ENCODE measurements at places on chromosomes 4 and X. TPM values are rescaled to one million over a fixed set of nuclear protein-coding genes. Genes with fewer than 3 reads are reported as not detected.

DNA sequence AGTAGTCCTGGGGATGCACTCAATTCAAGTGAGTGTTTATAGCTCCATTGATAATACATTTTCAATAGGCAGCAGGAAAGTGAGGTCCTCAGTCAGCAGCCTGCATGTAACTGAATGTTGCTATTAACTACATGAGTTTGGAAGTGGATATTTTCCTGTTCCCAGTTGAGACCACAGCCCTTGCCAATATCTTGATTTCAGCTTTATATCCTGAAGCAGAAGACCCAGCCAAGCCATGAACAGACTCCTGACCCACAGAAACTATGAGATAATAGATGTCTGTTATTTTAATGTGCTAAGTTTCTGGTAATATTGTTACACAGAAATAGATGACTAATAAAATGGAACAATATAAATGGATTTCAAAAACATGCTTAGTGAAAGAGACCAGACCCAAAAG lies 63.7 kb downstream of the VSIG4 start:
- no peak for DNase-seq

MSMO1 gene
- total RNA-seq: 62.6 TPM

DUSP21 gene
- not detected for total RNA-seq

DNA sequence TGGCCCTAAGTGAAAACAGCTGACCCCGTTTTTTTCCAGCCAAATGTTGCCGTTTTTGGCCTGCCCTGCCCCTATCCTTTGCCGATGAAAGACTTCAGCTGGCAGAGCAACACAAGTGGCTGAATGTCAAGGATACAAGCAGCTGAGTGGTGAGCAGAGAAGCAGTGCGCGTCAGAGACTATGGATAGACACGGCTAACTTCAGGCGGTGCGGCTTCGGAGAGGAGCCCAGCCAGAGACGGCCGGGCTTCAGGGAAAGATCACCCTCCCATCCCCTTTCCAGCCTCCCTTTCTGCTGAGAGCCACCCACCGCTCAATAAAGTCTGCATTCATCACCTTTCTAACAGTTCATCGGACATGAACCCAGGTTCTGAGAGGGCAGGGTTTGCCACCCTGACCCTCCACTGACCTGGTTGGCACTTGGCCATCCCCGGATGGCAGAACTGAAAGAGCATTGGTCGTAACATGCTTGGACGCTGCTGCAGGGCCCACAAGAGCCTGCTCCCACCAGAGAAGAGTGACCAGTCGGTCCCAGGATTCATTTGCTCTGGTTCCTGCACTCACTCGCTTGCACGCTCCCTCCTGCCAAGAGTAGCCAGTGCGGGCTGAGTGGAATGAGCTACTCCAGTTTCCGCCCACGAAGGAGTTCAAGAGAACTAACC lies 125.8 kb downstream of the PPEF1 start:
- DNase-seq: no peak

- no peak for DNase-seq
Observed at GRCh38 chr4:103449296-103450023, 251.3 kb upstream of the CENPE start.

DNA sequence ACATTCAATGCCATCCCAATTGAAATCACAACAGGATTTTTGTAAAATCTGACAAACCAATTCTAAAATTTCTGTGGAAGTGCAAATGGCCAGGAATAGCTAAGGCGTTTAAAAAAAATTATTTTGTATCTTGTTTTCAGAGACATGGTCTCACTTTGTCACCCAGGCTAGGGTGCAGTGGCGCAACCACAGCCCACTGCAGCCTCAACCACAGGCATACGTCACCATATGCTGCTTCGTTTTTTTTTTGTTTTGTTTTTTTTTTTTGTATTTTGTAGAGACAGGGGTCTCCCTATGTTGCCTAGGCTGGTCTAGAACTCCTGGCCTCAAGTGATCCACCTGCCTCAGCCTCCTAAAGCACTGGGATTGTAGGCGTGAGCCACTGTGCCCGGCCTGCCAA lies 24.5 kb downstream of the ZNF41 start:
- DNase-seq: no peak

GRCh38 chr4:174600391-174600790 lies 78.1 kb upstream of the HPGD start:
- DNase-seq: no peak

DNA sequence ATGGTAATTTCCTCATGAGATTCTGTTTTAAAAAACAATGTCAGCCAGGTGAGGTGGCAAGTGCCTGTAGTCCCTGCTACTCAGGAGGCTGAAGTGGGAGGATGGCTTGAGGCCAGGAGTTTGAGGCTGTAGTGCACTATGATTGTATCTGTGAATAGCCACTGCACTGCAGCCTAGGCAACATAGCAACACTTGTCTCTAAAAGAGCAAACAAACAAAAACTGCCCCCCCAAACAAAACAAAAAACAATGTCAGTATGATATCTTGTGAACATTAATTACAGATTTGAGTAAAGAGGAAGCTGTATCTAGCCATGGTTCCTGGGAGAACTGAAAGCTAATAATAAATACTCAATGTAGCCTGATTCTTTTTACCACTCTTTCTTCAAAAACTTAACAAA lies 6.8 kb upstream of the MSL3 start:
- DNase-seq: no peak

- DNase-seq: peak; percentile 29
Observed at GRCh38 chrX:39416547-39417260, 615.4 kb downstream of the MID1IP1 start.

DNA sequence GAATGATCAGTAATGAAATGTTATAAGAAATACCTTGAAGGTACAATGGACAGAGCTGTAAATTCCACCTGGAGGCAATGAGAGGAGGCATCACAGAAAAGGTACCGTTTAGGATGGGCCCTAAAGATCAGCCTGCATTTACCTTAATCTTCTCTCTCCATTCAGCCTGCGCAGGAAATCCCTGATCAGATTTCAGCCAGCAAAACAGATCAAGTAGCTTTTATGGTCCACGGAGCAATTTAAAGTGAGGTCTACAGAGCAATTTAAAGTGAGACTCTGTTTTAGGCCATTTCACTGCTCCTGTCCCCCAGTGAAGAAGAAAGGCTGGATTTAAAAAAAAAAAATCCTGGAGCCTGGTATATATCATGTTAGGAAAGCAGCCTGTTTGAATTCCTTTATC lies 195.1 kb upstream of the VCX start:
- no peak for DNase-seq

ZIC3 gene
- not detected for total RNA-seq

GRCh38 chr4:21768349-21769310 lies 179.9 kb downstream of the KCNIP4 start:
- no peak for DNase-seq

DNA sequence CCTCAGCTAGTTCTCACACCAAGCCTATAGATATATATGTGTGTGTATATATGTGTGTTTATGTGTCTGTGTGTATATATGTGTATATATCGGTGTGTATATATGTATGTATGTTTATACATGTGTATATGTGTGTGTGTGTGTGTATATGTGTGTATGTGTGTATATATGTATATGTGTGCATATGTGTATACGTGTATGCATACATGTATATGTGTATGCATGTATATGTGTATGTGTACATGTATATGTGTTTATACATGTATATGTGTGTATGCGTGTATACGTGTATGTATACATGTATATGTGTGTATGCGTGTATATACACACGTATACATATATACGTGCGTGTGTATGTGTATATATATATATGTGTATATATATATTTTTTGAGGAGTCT lies 18.3 kb downstream of the GTPBP6 start:
- no peak for DNase-seq

GAGE12H gene
- not detected for total RNA-seq

DNA sequence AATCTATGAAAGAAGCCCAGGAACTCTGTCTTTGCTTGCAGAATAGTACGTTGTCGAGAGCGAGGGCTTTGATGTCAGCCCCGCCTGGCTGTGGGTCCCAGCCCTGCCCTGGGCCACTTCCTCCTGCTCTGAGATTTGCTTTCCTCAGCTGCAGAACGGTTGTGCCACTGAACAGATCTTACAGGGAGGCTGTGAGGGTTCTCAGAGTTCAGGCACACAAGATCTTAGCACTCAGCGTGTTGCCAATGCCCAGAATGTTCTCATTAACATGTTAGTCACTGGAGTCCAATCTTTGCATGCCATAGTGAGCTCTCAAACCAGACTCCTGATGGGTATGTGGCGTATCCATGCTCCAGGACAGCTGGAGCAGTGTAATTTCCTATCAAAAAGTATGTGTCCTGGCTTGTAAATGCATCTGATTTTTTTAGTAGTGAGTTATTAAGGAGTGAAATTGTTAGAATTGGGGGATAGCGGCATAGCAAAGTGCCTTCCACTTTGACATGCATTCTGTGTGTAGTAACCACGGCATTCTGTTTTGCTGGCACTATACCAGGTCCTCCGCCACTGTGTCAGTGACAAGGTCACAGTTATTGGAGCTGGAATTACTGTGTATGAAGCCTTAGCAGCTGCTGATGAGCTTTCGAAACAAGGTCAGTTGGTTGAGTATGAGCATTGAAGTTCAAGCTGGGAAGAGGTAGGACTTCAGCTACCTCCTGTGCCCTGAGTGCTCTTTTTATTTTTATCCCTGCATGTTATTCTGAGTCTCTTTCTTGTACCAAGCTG lies 31.6 kb downstream of the TKTL1 start:
- DNase-seq: no peak

SORCS2 gene
- 2.2 TPM for total RNA-seq

CLGN gene
- 2.9 TPM for total RNA-seq

DNA sequence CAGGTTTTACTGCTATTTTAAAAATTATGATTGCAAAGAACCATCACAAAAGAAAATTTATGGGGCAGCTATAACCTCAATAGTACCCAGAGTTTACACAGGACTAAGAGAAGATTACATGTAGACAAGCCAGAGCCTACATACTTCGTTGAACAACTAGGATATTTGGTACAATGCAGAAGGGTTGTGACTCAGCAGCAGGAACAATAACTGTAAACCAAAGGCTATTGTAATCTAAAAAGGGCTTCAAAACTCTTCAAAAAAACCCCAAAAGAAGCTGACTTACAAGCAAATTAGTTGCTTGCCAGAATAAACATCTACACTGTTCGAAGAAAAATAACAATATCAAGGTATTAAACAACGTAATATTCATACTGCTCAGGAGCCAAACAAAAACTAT lies 618.0 kb downstream of the STPG2 start:
- DNase-seq: no peak

SLC6A14 gene
- total RNA-seq: 4.2 TPM

DNA sequence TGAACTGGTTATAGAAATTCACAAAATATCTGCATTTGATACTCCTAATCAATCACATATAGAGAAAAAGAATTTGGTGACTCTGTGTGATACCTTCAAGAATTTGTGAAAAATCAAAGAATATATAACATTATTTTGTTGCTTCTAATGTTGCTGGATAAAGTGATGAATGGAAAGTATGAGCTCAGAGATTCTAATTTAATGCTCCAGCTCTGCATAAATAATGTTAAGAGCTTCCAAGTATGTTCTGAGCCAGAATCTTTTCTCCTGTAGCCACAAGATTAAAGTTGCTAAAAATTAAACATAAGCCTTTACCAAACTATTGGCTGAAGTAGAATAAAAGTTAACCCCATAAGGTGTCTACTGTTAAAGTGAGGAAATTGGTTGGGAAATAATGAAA lies 294.7 kb upstream of the CT83 start:
- peak; percentile 18 for DNase-seq

GPR34 gene
- 10.1 TPM for total RNA-seq

SOWAHD gene
- total RNA-seq: not detected

DNA sequence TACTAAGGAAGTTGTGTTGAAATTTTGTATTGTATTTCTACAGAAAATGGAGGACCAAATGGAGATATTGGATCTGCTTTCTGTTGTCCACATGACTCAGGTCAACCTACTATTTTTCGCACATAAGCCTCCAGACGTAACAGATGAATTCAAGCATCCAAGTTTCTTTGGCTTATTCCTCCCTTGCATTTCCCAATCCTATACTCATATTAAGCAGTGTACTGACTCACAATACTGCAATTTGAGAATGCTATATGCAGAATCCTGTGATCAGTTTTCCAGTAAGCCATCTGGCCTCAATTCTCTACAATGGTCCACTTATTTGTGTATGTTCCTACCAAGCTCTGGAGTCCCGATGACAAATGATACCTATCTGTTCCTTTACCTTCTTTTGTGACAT lies 75.7 kb downstream of the ASB9 start:
- DNase-seq: no peak

GRCh38 chr4:158234671-158235070 lies 24.4 kb downstream of the TMEM144 start:
- no peak for DNase-seq

- DNase-seq: peak; percentile 30
Observed at GRCh38 chr4:878796-879728, 53.1 kb downstream of the GAK start.

DNA sequence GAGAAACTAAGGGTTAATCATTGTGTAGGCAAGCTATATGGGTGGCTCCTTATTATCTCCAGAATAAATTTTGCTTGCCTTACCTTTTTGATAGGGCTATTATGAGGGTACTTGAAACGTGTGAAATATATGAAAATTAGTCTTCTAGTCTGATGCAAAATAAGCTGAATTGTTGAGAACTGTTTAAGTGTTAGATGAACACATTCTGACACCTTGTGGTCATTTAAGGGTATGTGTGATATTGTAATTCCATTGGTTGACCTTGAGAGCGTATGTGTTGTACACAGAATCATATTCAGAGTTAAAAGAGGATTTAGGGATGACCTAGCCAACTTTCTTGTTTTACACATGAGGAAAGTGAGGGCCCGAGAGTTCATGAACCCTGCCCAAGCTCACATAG lies 44.6 kb upstream of the LINC00632 start:
- peak; percentile 50 for DNase-seq

DNA sequence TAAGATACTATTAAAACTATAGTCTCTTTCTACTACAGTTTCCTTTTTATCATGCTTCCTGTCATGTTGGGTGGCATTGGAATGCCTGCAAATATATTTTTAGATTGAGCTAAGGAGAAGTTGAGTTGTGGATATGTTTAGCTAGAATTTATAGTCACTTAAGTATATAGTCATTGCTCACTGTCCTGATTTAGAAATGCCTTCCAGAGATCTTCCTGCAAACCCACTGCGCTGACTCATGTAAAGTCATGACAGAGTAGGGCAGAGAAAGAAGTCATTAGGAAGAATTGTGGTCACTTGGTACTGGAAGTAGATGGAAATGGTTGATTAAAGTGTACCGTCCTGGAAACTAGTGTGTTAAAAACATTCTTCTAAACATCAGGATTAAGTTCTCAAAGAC lies 490.3 kb upstream of the PABPC4L start:
- DNase-seq: no peak
